ENCODE measurements at places on chromosomes 6 and 20.

GRCh38 chr6:74073429-74073828 is 377.4 kb downstream of the CD109 start:
- DNase-seq: no peak

DNA sequence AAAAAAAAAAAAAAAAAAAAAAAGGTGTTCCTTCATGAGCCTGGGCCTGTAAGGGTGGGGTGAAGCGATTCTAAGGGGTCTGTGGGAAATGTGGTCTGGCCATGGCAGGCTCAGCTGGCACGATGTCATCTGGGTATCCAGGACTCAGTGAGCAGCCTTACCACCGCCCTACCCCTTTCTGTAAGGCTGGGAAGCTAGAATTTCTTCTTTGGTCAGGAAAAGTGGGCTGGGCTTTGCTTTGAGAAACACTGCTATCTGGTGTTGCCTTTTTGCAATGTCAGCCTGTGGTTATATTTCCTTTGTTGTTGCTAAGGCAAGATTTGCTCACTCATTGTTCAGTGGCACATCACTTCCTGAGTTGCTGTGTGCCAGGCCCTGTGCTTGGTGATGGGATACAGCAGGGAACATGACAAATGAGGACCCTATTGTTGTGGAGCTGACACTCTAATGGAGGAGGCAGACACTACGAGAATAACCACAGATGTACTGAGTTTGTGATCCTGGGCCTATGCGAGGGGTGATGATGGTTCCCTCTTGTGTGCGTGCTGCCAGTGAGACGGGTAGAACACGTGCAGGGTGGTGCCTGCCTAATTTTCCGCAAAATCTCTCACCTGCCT is 45.9 kb upstream of the ZNFX1 start:
- DNase-seq: peak; percentile 57

DNA sequence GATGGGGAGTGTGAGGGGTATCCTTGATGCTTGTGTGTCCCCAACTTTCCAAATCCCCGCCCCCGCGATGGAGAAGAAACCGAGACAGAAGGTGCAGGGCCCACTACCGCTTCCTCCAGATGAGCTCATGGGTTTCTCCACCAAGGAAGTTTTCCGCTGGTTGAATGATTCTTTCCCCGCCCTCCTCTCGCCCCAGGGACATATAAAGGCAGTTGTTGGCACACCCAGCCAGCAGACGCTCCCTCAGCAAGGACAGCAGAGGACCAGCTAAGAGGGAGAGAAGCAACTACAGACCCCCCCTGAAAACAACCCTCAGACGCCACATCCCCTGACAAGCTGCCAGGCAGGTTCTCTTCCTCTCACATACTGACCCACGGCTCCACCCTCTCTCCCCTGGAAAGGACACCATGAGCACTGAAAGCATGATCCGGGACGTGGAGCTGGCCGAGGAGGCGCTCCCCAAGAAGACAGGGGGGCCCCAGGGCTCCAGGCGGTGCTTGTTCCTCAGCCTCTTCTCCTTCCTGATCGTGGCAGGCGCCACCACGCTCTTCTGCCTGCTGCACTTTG is at the start of gene TNF:
Gene TNF, plus strand, starts transcription at position 231 of the 567 bp plus-strand sequence. Its CDS starts 177 bp downstream, at position 408.
- DNase-seq: no peak

DNA sequence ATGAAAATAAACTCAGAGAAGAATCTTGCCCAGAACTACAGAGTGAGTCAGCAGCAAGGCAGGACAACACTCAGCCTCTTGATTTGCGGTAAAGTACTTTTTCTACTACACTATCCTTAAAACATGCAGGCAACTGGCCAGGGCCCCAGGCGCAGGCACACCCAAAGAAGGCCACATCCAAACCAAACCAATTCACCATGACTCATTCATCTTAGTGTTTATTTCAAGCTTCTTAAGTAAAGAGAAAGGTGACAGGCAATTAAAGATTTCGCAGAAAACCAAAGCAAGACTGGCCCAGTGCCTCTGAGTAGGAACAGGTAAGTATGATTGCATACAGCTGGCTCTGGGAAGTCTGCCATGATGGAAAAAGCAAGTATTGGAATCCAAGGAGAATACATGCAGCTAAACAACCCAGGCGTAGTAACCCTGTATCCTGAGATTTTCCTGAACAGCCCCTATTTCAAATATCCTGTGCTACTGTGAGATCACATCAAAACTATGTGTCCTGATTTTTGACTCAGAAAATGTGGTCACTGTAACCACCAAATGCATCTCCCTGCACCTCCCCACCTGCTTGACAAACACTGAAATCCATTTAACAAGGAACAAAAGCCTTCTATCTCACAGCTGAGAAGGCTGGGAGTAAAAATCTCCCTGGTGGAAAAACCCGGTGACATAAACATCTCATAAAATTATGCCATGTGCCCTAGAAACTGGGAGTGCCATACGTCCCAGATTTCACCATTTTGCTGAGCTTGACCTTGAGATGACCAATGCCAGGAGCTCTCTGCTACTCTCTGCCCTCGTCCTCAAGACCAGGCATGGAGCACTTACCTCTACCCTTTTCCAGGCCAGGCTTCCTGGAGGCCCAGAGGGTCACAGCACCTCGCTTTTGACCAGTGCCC is 12.4 kb downstream of the WFDC3 start:
- peak; percentile 99 for DNase-seq

DNA sequence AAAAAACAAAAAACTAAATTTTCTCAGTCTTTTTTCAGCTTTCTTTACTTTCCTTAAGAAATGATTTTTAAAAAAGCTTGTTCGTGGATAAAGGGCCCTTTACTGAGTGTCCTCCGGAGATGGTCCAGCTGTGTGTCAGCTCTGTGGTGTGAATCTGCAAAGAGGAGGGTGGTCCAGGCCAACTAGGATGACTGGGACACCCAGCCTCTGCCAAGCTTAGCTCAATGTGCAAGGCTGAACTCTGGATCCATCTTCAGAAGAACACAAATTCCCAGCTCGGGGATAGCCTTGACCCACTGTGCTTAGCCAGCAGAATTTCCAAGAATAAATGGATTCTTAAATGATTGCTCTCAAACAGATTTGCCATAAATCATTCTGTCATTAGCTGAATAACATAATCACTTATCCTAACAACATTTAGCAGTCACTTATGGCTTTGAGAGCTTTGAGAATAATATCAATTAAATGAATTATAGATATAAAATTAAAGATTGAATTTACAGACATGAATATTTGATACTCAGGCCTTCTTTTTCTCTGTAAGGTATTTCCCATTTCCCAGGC is 14.2 kb upstream of the CALHM5 start:
- DNase-seq: no peak

DNA sequence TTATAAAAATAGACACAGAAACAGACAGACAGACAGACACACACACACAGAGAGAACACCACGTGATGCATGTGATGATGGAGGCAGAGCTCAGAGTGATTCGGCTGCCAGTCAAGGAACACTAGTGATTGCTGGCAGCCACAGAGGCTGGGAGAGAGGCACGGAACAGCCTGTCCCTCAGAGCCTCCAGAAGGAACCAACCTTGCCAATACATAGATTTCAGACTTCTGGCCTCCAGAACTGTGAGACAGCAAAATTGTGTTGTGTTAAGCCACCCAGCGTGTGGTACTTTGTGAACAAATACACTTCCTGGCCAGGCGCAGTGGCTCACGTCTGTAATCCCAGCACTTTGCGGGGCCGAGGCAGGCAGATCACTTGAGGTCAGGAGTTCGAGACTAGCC is 9.5 kb upstream of the PARD6B start:
- no peak for DNase-seq

GRCh38 chr6:168355716-168356522 is 36.3 kb upstream of the DACT2 start:
- DNase-seq: no peak
